ENCODE measurements at places on chromosomes 4 and X. TPM values are rescaled to one million over a fixed set of nuclear protein-coding genes. Genes with fewer than 3 reads are reported as not detected.

BMP2K gene
- 46.1 TPM for total RNA-seq

AASDH gene
- 21.7 TPM for total RNA-seq

BMPR1B gene
- 1.1 TPM for total RNA-seq

CWH43 gene
- total RNA-seq = 0.12 TPM

HERC5 gene
- total RNA-seq = 2.7 TPM

MAGEA8 gene
- total RNA-seq = not detected

FDCSP gene
- total RNA-seq = not detected

SSX2B gene
- not detected for total RNA-seq

NSG1 gene
- total RNA-seq = not detected

FAM184B gene
- under 0.01 TPM for total RNA-seq

SLC34A2 gene
- not detected for total RNA-seq

CXCL11 gene
- not detected for total RNA-seq

SLC6A14 gene
- total RNA-seq = not detected

RTL5 gene
- total RNA-seq = 2.2 TPM

ZAR1 gene
- under 0.01 TPM for total RNA-seq

TRIM75 gene
- not detected for total RNA-seq

ZFP42 gene
- not detected for total RNA-seq

MAGEA9B gene
- not detected for total RNA-seq

GLRA2 gene
- total RNA-seq = not detected

FAM120C gene
- 5.9 TPM for total RNA-seq

COL25A1 gene
- total RNA-seq = 0.11 TPM

C4orf51 gene
- total RNA-seq = not detected

NLRP2B gene
- not detected for total RNA-seq
